ENCODE measurements at places on chromosomes 12 and 14.

- DNase-seq = no peak
These were observed 555.3 kb downstream of the MED13L start for GRCh38 chr12:115722181-115722580.

DNA sequence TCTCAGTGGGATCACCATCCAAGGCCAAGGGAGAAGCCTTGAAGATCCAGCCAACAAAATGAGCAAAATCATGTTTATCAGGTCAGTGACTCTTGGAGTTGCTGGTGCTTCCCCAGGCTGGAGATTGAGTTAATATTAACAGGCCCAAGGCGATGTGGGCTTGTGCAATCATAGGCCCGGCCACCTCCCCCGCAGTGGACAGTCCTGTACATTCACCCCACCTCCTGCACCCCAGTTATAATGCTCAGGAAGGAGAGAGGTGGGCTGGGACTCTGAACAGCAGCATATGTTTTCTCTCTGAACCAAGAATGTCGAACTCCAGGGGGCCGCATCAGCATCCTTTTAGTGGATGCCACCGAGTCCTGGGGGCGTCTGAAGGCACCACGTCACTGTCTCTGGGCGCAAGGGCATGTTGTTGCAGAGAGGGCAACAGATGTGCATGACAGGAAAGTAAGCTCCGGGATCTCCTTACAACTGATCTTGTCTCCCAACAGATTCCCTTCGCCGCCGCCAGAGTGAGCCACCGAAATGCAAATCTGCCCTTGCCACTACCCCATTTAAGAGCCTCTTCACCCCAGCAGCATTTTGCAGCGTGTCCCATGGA, 32.2 kb upstream of the SERPINA6 start:
- DNase-seq = no peak

DNA sequence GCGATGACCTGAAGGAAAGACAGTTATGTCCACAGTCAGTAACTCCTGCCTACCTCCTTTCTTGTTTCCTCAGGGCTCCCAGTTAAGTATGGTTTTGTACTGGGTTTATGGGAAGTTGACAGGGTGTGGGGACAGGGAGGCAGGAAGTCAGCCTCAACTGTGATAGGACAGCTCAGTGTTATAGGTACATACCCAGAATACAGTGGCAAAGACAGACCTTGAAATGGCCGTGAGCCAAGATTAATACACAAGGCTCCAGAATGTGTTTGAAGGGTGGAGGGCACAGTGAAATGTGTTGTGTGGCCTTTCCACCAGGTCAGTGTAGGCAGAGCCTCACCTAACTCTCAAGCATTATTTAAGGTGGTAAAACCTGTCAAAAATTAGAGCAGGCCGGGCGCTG, 4.6 kb upstream of the BIN2 start:
- DNase-seq = no peak

DNA sequence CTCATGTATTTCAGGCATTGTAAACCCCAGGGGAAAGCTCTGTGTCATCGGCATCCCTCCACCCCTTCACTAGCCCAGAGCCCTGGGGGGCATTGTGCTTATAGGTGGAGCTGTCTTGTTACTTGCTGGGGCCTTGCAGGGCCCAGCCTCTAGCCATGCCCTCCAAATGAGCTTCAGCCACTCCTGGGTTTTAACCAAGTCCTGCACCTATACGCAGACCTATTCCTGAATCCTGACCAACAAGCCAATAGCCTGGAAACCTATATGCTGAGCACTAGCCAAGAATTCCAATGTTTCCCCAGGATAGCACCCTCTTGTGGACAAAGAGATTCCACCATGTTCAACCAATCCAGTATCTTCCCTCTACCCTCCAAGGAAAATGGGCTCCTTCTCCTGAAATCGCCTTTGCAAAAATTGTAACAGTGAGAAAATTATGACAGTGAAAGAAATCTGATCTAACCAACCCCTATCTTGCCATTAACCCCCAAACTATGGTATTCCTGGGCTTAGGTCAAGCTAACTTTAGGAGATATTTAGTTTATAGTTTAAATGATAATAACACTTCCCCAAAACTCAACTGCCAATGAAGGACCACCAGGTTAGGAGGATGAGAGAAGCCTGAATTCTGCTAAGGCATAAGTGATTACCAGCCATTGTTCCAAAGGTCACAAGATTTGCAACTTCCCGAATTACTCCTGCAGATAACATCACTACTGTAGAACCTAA, 55.5 kb downstream of the TTC7B start:
- no peak for DNase-seq

DNA sequence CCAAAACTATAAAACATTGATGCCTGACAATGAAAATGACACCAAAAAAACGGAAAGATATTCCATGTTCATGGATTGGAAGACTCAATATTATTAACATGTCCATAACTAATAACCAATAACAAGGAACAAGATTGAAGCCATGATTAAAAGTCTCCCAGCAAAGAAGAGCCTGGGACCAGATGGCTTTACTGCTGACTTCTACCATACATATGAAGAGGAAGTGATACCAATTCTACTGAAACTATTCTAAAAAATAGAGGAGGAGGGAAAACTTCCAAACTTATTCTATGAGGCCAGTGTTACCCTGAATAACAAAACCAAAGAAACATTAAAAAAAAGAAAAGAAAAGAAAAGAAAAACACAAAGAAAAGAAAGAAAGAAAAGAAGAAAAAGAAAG, 54.6 kb upstream of the ATF7IP start:
- no peak for DNase-seq

- DNase-seq = peak; percentile 13
These were observed 1392.4 kb upstream of the TMEM132C start for GRCh38 chr12:126874427-126875026.

DNA sequence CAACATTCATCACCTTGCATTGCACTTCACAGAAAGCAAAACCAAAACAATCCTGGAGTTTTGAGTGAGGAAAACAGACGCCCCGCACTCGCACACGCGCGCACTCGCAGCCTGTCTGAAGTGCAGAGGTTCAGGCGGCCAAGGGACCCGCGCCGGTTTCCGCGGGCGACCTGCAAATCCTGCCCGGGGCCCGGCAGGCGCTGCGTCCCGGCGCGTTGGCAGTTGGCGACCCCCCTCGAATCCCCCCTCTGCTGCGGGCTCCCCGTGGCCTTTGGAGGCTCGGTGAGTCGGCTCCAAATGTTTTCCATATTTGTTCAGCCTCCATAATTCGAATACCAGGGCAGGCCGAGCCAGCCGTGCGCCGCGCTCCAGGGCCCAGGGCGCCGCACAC, at the start of gene SSPN:
TSS of gene SSPN (plus strand) at position 324 of the 391 bp plus-strand sequence. CDS start 100 bp downstream, outside the sequence.
- no peak for DNase-seq

DNA sequence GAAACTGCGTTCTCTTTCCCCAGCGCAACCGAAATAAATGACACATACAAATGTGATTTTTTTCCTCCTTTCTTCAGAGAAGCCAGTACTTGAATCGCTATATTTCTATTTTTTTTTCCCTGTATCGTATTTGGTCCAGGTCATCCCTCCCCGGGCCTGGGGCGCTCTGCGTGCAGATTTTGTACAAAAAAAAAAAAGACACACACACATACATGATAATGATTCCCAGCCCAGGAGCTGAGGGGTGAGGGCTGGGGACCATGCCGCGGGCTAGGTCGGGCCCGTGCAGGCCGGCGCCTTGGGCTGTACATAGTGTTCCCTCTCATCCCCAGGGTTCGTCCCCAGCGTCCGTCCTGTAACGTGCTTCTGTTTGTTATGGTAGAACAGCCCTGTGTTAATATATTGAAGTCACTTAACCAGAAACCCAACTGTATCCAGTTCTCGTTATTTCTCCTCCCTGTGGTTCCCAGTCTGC, 3.0 kb downstream of the HOXC9 start:
- DNase-seq = no peak

DNA sequence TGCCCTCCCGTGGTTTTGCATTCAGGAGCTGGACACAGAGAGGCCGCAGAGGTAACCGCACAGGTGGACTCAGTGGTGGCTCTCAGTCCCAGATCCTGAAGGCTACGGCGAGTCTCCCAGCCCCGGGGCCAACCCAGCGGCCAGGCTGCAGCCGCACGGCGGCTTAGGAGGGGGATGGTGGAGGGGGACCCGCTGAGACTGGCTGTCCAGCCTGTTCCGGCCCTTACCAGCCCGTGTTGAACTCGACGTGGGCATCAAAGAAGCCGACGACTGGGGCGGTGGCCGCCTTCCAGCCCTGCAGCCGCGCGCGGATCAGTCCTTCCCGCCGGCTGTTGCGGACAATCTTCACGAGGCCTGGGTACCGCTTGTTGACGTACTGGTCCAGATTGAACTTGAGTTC, 68.7 kb downstream of the GALNT9 start:
- DNase-seq = no peak

- no peak for DNase-seq
These were observed 25.4 kb downstream of the BATF start for GRCh38 chr14:75547552-75548250.

GRCh38 chr12:15543347-15543746, 221.0 kb downstream of the PTPRO start:
- DNase-seq = no peak

DNA sequence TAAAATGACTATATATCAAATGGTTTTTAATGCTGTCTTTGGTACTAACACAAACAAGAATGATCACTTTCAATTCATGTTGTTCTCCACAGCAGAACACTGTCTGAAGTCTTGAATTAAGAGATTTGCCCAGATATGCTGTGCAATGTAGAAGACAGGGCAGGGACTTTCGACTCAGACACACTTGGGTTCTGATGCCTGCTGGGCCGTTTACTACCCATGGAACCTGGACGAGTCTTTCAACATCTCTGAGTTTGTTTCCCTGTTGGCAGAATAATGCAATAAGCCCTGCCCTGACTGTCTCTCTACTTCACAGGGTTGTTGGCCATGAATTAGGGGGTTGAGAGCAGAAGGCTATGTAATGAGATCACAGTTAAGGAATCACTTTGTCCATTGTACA, 162.6 kb upstream of the TMPO start:
- DNase-seq = no peak

DNA sequence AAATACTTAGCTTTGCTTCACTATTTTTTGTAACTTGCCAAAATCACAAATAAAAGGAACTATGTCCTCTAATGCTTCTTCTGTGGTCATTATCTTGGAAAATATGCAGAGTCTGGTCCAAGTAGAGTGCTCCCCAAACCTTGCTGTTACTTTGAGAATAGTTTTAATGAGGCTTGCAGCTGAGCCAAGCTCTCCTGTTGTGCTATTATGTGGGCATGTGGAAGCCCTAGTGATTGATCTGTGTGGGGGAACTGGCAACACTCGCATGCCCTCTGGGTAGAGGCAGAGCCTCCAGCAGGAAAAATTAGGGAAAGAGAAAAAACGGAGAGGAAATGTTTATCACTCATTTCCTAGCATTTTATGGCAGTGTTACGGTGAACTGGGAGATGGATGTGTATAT, 473.1 kb downstream of the EGLN3 start:
- no peak for DNase-seq

DNA sequence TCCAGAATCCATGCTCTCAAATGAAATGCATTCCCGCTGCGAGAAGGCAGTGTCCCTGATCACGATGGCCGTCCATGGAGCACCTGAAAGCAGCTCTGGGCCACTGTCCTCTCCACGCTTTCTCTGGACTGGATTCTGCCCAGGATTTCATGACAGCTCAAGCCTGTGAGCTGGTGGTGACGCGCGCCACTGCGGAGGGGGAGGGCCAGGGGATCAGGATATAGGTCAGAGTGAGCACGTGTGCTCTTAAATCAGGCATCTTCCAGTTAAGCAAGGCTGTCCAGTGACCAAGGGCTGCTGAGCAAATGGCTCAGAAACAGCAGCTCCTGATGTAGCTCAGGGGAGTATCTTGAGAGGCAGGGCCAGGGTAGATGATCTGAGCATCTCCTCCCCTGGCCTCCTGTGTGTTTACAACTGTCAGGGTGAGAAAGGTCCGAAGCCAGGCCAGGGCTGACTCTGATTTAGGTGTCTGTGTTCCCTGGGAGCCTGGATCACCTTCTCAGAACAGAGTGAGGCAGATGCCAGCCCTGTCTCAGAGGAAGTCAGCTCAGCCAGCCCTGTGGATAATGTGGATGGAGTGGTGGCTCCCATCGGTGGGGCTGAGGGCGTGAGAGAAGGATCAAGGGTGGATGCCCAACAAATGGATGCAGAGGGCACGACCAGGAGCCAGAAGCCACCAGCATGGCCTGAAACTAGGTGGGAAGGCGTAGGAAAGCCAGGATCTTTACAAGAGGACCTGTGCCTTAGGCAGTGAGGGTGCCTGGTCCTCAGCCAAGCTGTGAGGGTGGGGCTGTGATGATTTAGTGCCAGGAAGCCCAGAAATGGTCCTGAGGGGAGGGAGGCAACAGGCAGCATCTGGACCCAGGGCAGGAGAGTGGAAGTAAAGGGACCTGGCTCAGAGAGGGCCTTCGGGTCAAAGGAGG, 55.3 kb downstream of the ELK3 start:
- DNase-seq = no peak

GRCh38 chr12:50257236-50258166, 25.8 kb downstream of the LIMA1 start:
- DNase-seq = no peak

DNA sequence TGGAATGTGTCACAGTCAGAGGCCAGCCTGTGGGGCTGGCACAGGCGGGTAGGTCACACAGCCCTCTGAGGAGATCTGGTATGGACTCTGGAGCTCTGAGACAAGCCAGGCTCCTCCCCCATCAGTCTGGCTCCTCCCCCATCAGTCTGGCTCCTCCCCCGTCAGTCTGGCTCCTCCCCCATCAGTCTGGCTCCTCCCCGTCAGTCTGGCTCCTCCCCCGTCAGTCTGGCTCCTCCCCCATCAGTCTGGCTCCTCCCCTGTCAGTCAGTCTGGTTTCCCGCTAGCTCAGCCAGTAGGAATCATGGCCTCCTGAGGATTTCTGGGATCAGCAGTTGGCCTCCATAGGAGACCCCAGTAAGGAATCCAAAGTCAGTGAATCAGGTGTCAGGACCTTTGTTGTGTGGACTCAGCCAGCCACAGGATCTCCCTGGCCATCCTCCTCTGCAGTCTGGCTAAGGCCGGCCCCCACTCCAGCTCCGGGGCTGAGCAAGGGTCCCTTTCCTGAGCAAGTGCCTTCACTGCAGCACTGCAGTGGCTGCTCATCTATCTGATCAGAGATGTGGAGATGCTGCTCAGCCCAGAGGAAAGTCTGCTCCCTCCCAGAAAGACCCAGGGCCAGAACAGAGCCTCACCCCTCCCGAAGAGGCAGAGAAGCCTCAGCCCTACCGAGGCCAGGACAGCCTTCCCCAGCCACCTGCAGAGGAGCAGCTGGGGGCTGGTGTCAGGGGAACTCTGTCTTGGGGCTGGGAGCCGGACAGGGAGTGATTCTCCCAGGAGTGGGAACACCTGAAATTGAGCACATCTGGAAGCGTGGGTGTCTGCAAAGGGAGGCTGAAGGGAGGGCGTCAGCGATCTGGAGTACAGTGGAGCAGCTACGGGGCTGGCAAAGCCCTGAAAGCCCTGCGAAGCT, 35.7 kb downstream of the IQSEC3 start:
- DNase-seq = no peak
